ENCODE measurements at places on chromosomes 5 and 9.
A peak's percentile ranks its signal among the peaks of the same experiment; 100 is the strongest.

DNA sequence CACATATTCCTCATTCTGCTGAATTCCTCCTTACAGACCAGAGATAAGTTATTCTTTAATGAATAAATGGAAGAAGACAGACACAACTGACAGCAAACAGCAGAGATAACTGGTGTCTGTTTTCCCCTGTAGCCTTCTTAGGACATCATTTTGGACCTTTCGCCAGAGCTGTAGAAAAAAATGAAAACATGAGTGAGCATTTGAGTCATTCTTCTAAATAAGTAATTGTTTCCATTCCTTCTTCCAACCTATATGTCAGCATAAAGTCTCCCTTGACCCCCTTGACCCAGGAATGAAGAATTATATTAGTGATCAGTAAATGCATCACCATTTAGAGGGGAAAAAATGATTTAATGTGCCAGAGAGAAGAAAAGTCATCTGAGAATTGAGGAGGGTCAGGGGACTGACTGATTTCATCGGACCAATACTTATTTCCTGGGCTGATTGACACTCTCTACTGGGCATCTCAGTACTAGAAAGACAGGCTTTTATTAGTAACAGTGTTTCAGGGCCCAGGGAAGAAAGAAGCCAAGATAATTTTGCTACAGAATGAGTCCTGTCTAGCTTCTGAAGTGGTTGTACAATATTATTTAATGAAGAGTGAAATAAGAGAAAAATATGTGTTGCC, 597.0 kb downstream of the PSAT1 start:
- no peak for DNase-seq

- no peak for DNase-seq
Measured at GRCh38 chr9:96071076-96071814, 195.8 kb downstream of the ERCC6L2 start.

DNA sequence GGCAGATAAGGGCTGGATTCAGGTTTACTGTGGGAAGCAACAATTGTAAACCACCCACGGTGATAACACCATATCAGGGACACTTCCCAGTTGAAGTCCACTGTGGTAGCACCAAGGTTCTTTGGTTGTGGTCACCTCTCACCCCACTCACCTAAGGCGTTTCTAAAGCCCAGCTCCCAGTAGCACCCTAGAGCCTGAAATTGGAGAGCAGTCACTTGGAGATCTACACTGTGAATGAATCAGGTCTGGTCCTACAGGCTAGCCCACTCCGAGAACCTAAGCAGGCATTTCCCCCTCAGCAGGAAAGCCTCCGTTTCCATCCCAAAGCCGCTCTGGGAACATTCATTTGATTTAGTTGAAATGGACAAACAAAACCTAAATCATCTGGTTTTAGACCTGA, 191.3 kb downstream of the TTC39B start:
- no peak for DNase-seq

DNA sequence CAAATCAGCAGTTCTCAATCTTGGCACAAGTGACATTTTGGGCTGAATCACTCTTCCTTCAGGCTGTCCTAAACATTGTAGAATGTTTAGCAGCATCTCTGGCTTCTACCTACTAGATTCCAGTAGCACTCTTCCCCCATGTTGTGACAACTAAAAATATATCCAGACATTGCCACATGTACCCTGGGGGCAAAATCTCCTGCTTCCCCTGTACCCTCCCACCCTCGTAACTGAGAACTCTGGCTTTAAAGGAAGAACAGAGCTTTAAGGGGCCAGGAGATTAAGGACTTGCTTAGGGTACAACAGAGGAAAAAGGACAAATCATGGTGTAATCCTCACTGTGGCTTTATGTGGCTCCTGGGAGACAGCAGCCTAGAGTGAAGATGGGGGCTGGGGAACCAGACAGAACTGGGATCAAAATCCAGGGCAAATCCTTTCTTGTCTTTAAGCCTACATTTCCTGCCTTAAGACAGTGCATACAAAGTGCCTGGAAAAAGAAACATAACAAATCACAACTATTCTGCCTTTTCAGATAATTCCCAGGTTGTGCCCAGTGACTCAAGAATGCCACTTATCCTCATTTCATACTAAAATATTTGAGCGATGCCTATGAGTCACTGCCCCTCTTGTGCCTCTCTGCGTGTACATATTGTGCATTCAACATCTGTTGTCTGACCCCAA, 109.3 kb downstream of the DAPK1 start:
- DNase-seq = no peak

GRCh38 chr5:149134778-149135500, 6.4 kb upstream of the ABLIM3 start:
- no peak for DNase-seq

GRCh38 chr9:117696154-117696553, 8.0 kb upstream of the TLR4 start:
- DNase-seq = no peak

DNA sequence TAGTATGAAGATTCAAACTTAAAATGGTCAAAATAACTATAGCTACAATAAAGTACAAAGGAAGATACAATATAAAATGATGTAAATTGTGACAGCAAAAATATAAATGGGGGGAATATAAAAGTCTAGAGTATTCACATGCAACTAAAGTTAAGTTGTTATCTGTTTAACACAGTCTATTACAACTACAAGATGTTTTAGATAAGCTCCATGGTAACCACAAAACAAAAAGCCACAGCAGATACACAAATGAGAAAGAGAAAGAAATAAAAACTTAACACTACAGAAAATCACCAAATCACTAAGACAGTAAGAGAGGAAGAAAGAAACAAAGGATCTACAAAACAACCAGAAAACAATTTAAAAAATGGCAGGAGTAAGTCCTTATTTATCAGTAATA, 17.0 kb upstream of the SH3TC2 start:
- no peak for DNase-seq

DNA sequence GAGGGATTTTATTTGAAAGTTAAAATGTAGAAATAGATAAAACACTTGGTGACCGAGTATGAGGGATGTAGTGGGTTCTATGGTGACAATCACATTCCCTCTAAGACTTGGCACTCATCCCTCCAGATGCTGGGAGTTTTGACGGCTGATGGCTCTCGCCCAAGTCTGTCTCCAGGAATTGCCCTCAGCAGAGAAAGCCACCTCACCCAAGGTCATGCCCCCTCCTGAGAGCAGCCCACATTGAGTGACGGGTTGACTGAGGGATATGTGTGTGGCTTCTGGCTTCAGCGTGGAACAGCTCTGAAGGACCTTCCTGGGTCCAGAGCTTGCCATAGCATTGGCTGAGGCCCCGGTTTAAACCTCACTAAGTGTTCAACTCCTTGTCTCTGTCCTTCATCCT, 19.4 kb downstream of the CAVIN4 start:
- DNase-seq = no peak

GRCh38 chr9:7570107-7570720, 229.4 kb downstream of the DMAC1 start:
- peak; percentile 62 for DNase-seq

DNA sequence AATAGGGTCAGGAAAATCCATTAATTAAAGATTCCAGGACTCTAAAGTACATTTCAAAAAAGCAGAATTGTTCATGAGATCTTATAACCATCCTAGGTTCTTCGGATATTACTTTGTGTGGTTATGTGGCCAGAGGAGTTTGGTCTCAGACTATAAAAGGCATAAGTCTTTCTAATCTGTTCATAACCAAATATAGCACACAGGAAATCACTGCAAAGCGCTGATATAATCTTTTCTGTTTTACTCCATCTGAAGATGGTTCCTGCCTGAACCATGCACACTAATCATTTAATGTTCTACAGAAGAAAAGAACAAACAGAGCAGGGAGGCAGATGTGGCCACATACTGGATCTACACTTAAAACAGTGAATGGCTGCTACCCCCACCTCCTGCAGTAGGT, 182.8 kb downstream of the SEMA5A start:
- no peak for DNase-seq

GRCh38 chr9:38680837-38681445, 39.0 kb downstream of the FAM240B start:
- no peak for DNase-seq

DNA sequence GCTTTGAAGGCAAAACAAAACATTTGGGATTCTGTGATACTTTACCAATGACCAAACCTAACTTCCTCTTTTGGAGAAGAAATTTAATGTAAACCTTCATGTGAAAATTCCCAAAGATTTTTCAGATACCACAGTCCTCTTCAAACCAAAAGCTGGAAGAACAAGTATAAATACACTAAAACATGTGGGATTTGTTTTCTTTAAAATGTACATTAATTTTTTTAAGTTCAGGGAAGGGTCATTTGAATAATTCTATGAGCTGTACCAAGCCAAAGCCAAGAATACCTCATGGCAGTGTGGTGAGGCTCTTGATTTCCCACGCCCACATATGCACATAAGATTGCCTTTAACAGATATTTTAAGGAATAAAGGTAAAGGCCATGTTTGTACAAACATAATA, 28.4 kb upstream of the ITGA1 start:
- no peak for DNase-seq

DNA sequence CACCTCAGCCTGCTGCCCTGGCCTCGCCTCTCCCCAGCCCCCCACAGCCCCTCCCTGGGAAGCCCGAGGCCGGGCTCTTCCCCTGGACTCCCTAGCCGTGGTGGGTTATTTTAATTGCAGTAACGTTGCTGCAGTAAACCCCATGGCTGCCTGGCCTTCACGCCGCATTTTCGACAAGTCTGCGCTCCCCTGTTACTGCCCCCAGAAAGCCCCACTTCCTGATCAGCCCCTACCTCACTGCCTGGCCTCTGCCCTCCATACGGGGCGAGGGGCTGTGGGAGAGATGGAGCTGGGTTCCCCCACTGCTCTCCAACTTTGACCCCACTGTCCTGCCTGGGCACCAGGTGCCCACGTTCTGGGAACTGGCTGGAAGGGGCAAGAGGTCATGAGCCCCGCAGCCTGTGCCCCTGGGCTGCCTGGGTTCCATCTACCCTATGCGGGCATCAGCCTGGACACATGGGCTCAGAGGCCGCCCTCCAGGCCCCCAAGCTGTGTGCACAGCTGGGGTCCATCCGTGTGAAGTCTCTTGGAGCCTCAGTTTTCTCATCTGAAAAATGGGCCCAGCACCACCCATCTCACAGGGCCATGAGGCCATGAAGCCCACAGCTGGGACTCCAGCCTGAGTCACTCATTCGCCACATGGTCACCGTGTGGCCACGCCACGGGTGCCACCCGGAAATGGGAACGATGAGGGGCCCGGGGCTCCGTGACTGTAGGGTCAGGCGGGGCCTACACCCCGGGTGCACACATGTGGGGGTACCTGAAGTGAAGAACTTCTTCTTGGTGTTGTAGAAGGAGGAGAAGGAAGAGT, 11.5 kb downstream of the EGFL7 start:
- no peak for DNase-seq
